ENCODE measurements at places on chromosomes 11 and 22.

GRCh38 chr11:131723088-131723487 lies 352.7 kb downstream of the NTM start:
- no peak for DNase-seq

DNA sequence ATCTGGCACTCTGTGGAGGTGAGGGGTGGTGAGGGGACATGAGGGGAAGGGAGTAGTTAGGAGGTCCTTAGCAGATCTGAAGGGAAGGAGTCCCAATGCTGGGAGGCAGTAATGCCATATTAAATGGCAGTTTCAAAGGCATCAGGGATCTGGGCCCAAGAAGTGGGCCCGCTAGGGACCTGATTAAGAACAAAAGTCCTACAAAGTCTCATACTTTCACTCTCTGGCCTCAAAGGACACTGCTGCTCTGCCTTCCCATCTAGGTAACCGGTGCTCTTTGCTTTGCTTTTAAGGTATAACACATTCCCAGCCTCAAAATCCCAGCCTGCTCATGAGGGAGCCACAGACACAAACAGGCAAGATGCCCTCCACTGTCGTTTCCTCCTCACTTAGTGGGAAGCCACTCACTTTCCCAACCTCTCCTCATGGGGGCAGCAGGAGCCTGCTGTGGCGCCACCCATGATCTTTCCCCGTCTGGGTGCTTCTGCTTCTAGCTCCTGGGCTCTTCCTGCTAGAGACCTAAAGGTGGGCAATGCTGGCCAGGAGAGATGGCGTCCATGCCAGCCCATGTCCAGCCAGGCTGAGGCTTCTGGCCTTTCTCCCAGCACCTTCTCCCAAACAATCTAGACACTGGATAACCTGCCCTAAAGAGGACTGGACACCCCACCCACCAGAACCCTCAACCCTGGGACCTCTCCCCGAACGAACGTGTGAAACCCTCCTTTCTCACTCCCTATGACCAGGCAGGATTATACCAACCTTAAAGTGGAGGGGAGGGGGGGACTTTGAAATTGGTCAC lies 68.3 kb downstream of the PLEKHA7 start:
- peak; percentile 84 for DNase-seq

GRCh38 chr11:75665126-75665525 lies 3.7 kb downstream of the MAP6 start:
- DNase-seq, result no peak

DNA sequence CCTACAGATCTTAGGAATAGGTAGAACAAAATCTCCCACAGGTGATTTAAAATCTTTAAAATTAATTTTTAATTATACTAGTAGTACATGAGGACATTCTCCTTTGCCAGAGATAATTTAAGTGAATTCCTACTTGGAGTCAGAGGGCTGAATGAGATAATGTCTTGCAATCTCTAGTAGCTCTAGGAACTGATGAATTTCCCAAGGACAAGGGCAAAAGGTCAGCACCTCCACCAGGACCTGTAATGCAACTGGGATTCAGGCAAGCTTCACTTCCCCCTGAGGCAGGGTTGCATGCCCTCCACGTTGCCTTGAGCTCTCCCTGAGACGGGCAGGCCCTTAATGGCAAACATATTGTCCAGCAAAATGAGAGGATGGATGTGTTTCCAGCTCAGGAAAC lies 330.3 kb upstream of the PITPNB start:
- no peak for DNase-seq

GRCh38 chr11:76543006-76543703 lies 98.3 kb downstream of the EMSY start:
- DNase-seq, result no peak

- DNase-seq, result no peak
Measured at GRCh38 chr22:32605576-32605975, 131.0 kb downstream of the FBXO7 start.

DNA sequence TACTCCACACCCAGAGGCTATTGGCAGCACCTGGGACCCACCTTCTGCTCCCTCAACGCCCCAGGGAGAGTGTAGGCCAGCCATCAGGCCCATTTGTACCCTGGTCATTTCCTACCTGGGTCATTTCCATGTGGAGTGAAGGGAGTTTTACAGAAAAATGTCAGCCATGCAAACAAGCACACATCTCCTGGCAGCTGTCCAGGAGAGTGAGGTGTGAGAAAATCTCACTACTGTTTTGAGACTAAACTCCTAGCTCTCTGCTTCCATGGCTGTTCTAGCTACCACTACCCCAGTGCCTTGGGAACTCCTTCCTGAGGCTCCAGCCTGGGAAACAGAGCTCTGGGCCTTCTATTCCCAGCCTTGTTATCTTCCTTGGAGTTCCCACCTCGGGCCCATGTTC lies 2.8 kb upstream of the TMPRSS13 start:
- DNase-seq, result no peak

GRCh38 chr11:66752148-66752547 lies 23.1 kb upstream of the SPTBN2 start:
- DNase-seq, result no peak

- DNase-seq, result no peak
Measured at GRCh38 chr11:64881476-64881875, 3.1 kb upstream of the EHD1 start.

- peak; percentile 28 for DNase-seq
Measured at GRCh38 chr11:126282736-126283591, at the start of gene TIRAP. Gene TIRAP, plus strand, starts transcription at chr11:126283093. Its CDS starts 7,802 bp downstream, at chr11:126290895.

GRCh38 chr22:19410941-19411689 lies 20.4 kb downstream of the HIRA start:
- DNase-seq, result no peak

DNA sequence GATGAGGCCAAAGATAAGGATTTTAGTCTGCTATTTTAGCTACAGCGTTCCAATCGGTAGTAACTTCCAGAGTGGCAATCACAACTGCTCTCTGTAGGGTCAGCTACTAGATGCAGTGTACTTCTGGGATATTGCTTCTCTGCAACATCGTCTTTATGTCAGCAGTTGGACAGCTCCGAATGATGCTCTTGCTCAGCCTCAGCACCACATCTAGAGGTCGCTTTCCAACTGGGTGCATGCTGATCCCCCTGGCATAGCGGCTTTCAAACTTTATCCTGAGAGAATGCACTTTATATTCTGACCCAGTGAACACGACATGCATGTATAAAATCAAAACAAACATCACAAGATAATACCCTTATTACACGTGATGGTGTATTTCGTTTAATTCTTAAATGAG lies 219.6 kb downstream of the C11orf87 start:
- peak; percentile 41 for DNase-seq

- DNase-seq, result no peak
Measured at GRCh38 chr11:47180006-47180787, 3.5 kb upstream of the ARFGAP2 start.

GRCh38 chr11:111886844-111887243 lies 7.5 kb downstream of the CFAP68 start:
- DNase-seq, result no peak

GRCh38 chr11:115202074-115202473 lies 302.1 kb downstream of the CADM1 start:
- DNase-seq, result no peak

DNA sequence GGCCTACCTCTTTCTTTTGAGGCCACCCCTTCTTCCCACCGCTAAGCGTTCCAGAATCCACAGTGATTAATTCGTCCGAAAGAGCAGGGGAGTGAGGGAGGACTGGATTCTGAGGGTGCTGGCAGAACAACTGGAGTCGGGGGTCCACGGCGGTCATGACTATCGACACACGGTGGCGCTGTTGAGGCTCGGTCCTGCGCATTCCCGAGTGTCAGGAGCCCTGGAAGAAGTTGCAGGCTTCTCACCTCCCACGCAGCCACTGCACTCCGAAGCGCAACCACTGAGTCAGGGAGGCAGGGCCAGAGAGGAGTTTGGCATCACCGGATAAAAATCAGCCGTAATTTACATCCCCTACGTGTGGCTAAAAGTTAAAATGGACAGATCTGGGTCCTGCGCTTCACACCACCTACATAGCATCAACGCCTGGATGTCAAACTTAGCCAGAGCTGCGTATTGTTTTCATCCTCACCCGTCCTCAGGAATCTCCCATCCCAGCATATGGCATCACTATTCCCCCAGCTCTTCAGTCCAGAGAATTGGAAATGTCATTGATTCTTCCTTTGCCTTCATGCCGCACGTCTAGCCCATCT lies 10.7 kb upstream of the CTSF start:
- peak; percentile 76 for DNase-seq

GRCh38 chr22:28923826-28924732 lies 40.7 kb downstream of the ZNRF3 start:
- DNase-seq, result no peak

- DNase-seq, result no peak
Measured at GRCh38 chr11:113488931-113489351, 13.7 kb upstream of the DRD2 start.

DNA sequence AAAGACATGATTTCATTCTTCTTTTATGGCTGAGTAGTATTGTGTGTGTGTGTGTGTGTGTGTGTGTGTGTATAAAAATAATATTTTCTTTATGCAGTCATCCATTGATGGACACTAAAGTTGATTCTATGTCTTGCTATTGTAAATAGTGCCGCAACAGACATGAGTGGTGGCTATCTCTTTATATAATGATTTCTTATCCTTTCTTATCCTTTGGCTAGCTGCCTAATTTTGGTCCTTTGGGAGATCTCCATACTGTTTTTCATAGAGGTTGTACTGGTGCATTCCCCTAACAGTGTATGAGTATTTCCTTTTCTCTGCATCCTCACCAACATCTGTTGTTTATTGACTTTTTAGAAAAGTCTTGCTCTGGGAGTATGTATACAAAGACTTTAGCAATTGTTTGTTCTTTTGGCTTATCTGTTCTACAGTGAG lies 107.0 kb downstream of the STIM1 start:
- no peak for DNase-seq

- no peak for DNase-seq
Measured at GRCh38 chr11:46663277-46663940, 37.0 kb downstream of the ARHGAP1 start.

DNA sequence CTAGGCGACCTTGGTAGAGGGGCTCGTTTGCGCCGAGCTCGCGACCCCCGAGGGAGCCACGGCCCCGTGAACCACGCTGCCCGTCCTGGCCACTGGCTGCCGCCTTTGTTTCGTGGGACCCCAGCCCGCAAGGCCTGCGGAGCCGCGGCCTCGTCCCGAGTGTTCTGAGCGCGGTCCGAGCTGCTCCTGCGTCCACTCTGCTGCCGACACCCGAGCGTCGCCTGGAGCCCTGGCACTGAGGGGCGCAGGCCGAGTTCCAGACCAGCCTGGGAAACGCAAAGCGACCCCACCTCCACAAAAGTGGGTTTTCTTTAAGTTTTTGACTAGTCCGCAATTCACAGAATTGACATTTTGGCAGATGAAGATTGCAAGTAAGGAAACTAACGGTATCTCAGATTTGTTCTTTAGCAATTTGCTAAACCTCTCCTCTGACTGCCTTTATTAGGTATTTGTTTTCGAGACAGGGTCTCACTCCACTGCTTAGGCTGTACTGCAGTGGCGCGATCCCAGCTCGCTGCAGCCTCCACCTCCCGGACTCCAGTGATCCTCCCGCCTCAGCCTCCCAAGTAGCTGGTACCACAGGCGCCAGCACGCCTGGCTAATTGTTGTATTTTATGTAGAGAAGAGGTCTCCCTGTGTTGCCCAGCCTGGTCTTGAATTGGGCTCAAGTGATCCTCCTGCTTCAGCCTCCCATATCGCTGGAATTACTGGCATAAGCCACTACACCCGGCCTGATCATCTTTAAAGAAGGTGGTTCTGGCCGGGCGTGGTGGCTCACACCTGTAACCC lies 879 bp upstream of the RNH1 start:
- no peak for DNase-seq

- peak; percentile 49 for DNase-seq
Measured at GRCh38 chr11:2913019-2913431, 16.2 kb downstream of the PHLDA2 start.

- DNase-seq, result no peak
Measured at GRCh38 chr22:22698263-22698750, 53.9 kb downstream of the GGTLC2 start.

GRCh38 chr11:73893041-73893440 lies 16.2 kb downstream of the PAAF1 start:
- DNase-seq, result no peak

DNA sequence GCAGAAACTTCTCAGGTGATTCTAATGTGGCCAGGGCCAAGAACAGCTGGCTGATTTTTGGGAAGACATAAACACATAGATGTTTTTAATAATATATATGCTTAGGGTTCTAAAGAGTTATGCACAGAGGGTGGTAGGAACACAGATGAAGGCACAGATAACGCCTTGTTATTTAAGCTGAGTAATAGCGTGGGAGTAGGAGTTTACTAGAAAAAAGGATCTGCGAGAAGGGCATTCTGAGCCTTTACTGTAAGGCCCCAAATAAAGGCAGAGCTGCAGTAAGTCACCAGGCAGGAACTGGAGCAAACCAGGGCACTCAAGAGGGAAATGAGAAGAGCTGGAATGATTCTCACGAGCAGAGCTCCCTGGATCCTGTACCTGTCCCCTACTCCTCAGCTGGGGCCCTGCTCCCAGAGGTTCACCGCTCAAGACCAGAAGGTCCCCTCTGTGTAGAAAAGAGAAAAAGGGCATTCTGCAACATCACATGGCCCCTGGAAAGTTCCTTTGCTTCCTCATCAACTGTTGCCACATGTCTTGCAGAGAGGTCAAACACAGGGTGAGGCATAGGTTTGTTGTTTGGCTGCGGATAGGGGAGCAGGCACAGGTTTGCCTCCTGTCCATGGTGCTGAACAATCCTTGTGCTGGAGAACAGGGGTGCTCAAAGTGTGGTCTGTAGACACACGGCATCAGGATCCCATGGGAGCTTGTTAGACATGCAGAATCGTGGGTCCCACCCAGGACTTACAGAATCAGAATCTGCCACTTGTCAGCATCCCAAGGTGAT lies 125.7 kb downstream of the TENM4 start:
- DNase-seq, result peak; percentile 29

- DNase-seq, result no peak
Measured at GRCh38 chr11:69963533-69964246, 114.4 kb upstream of the ANO1 start.

DNA sequence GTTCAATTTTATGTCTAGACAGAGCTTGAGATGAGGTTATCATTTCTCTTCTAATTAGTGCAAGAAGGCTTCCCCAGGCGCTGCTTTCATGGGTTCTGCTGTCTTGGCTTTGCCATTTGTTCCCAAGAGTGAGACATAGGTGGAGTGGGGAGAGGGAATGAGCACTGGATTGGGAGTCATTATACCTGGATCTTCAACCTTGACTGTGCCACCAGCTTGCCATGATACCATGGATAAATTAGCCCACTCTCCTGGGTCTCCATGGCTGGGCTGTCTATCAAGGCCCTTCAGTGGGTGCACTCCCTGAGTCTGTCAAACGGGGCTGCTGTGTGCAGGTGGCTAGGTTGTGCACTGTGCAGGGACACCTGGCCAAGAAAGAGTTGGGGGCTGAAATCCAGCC lies 15.6 kb upstream of the NECTIN1 start:
- DNase-seq, result no peak

DNA sequence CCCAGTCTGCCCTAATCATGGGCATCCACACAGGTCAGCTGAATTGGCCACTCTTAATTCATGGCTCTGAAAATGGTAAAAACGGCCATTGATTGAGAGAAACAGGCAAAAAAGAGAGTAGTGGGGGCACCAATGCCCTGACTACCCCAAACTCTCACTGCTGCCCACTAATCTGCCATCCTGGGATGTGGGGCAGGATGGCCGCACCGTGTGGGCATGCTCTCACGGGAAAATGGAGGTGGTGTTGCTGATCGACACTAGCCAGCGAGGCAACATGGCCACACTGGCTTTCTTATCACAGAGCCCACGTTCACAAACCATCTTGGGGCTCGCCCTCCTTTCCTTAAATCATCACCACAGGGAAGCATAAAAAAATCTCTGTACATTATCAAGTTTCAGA lies 11.2 kb upstream of the TUB start:
- DNase-seq, result no peak

GRCh38 chr11:71421392-71421950 lies 26.7 kb downstream of the DHCR7 start:
- no peak for DNase-seq

GRCh38 chr22:36366291-36366708 lies 21.5 kb downstream of the MYH9 start:
- no peak for DNase-seq

All from urothelium cell line (cell line).